Astrocyte (in vitro differentiated cells and primary cell): ENCODE measurements at places on chromosomes 16 and 17.
A peak's percentile ranks its signal among the peaks of the same experiment; 100 is the strongest.

GRCh38 chr17:79484600-79485418, 126.0 kb downstream of the RBFOX3 start:
- DNase-seq, result no peak

DNA sequence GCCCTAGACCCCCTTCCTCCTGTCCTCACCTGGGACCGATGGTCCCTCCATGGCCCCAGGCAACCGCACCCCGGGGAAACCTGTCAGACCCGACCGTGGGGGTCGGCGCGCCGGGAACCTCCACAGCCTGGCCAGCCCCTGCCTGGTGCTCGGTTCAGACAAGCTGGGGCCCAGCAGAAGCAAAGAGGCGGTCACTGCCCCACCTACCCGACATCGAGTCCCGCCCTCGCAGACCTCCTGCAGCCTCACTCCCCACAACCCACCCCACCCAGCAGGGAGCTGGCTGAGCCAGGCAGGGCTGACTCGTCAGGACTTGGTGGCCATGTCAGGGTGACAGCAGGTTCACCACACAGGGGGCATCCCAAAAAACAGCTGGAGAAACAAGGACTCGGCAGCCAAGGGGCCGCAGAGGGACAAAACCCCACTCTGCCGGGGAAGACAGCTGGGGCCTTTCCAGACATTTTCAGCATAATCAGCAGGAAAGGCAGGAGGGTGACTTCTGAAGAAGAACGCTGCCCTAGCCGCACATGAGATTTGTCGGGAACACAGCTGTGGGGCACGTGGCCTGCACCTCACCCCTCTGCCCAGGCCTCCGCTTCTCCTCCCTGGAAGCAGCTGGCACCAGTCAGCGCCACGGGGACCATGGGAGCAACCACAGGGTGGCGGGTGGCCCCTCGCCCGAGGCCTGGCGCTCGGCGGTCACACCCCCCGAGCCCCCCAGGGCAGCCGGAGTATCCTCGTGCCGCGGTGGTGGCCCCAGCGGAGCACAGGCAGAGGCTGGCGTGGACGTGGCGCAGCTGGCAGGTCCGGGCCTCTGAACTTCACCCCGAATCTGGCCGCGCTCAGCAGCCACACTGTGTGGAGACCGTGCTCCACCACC, 22.9 kb downstream of the GNPTG start:
- DNase-seq, result no peak

DNA sequence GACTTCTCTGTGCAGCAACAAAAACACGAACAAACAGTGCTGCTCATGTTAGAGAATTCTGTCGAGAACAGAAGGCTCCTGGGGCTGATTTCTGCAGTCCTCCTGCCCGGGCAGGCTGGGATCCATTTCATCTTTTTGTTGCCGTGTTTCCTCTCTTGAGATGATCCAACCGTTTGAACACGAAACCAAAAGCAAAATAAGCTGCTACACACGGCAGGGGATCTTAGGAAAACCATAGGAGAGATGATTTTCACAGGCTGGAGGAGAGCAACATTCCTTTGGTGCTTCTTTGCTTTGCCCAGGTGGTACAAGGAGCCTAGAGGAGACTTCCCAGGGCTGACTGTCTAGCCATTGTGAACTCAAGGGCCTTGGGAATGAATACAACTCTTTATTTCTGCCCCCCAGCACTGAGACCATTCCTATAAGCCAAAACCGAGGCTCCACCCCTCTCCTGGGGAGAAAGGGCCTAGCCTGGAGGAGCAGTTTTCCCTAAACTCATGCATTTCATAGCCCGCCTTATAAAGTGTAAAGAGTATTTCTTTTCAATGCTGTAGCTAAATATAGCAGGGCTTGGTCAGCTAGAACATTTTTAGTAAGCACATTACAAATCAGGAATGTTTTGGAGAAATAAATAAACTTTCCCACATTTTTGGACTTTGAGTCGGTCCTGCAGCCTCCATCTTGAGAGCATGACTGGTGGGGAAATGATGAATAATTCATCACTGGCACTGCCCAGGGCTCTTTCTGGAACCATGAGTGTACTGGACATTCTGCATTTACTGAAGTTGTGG, 7.7 kb downstream of the FOXL1 start:
- peak; percentile 90 for DNase-seq

DNA sequence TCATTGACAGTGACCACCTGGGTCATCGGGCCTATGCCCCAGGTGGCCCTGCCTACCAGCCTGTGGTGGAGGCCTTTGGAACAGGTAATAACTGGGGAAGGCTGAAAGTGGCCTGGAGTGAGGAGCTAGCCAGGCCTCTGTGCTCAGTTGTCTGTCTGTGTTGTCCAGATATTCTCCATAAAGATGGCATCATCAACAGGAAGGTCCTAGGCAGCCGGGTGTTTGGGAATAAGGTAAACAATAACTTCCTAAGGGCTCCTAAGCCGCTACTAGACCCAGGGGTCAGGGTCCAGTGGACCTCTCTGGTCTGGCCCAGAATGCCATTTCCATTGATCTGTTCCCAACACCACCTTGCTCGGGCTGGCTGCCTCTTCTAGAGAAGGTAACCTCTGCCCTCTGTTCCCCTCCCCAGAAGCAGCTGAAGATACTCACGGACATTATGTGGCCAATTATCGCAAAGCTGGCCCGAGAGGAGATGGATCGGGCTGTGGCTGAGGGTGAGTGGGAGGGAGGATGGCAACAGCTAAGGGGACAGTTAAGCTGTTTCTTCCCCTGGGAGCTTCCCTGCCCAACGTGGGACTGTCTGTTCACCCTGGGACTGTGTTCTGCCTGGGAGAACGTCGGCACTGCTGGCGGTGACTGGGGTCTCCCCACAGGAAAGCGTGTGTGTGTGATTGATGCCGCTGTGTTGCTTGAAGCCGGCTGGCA, 1.9 kb upstream of the MLX start:
- DNase-seq, result no peak

- DNase-seq, result no peak
These were observed 101.3 kb upstream of the C17orf78 start for GRCh38 chr17:37274461-37274860.

DNA sequence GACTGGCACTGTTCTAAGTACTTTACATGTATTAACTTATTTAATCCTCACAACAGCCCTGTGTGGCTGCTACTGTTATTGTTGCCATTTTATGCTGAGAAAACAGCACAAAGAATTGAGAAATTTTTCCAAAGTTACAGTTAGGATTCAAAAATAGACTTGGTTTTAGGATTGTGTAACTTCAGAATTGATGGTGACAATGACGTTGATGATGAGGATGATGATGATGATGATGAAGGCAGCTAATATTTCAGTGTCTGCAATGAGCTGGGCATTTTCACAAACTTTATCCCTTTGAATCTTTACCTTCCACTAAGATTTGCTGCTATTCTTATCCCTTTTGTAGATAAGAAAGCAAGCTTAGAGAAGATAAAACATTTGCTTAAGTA, 22.1 kb downstream of the PRKCB start:
- no peak for DNase-seq

DNA sequence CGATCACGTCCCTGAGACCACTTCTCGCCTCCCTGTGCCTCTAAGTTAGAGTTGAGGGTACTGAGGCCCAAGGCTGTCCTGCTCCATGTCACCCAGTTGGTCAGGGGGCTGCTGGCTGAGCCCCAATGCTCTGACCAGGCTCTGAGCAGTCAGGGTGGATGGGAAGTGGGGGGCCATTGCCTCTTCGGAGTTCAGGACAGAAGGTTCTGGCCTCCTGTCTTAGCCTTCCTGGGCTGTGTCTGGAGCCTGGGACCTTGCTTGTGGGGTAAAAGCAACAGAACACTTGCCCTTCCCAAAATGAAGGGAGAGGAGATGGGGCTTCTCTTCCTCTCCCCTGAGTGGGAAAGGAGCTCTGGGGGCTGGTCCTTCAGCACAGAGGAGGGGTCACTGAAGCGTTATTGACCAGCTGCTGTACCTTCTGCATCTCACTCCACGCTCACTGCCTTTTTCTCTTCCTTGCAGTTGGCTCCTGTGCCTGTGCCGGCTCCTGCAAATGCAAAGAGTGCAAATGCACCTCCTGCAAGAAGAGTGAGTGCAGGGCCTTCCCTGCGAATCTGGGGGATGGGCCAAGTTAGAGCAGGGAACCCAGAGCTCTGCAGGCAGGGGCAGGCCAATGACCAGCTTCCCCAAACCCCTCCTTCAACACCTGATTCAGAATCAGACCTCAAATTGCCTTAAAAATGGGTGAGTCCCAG, 580 bp downstream of the MT1X start:
- no peak for DNase-seq

- DNase-seq, result no peak
These were observed 2.1 kb upstream of the CTRL start for GRCh38 chr16:67933805-67934204.

GRCh38 chr17:81514739-81515529, 2.3 kb upstream of the ACTG1 start:
- DNase-seq, result peak; percentile 68

DNA sequence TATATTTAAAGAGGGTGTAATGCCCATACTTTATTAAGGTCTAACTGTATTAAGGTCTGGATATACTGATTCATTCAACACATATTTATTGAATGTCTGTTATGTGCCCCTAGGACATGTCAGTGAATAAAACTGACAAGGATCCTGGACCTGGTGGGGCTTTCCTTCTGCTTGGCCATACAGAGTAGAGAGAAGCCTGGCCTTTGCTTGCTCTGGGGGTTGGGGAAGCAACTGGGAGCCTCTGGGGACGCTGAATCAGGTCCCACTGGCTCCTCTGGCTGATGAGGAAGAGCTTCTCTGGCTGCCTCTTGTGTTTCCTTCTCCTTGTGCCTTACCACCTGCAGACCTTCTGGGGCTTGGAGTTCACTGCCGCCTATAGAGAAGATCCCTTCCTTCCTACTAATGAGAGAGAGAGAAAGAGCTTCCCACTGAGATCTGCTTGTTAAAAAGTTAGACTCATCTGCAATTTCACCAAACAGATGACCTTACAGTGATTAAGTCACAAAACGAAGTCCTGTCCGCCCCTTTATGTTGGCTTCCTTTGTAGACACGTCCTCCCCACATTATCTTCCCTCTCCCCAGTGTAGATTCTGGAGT, 49.7 kb downstream of the MSI2 start:
- DNase-seq, result no peak

- no peak for DNase-seq
These were observed 3.0 kb upstream of the CCL1 start for GRCh38 chr17:34366010-34366409.

DNA sequence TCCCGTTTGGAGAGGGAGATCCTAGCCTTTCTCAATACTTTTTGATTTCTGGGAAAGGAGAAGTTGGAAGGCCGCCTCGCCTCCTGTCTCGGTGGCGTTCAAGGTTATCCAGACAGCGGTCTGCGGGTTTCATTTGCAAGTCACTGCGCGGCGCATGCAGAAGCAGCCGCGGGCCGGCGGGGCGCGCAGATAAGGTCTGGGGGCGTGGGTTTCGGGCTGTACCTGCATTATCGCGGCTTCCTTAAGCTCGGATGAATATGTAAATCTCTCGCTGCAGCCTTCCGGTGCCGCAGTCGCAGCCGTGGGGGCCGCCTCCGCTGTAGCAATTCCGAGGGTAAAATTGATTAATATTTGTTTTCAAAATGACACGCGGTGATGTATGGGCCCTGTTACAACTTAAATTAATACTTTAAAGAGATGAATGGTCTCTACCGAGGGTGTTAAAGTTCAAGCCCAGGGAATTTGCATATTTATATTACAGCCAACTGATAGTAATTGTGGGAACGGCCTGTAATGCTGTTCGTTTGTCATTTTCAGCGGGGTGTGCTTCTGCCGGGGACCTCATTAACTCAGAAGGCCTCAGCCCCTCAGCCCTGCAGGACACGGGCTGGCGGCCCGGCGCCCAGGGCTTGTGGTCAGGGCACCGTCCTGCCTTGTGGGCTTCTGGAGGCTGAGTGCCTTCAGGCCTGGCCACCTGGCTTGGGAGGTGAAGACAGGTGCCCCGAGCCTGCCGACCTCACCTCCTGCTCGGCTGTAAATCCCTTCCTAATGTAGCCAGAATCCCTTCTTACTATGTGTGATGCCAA, 99.4 kb downstream of the CYLD start:
- DNase-seq, result peak; percentile 46

- no peak for DNase-seq
These were observed 75.7 kb downstream of the TANC2 start for GRCh38 chr17:63041722-63042121.

- DNase-seq, result no peak
These were observed 15.2 kb downstream of the PRKCA start for GRCh38 chr17:66317629-66318028.

- DNase-seq, result no peak
These were observed 57.1 kb downstream of the GTF3C1 start for GRCh38 chr16:27492588-27492979.

DNA sequence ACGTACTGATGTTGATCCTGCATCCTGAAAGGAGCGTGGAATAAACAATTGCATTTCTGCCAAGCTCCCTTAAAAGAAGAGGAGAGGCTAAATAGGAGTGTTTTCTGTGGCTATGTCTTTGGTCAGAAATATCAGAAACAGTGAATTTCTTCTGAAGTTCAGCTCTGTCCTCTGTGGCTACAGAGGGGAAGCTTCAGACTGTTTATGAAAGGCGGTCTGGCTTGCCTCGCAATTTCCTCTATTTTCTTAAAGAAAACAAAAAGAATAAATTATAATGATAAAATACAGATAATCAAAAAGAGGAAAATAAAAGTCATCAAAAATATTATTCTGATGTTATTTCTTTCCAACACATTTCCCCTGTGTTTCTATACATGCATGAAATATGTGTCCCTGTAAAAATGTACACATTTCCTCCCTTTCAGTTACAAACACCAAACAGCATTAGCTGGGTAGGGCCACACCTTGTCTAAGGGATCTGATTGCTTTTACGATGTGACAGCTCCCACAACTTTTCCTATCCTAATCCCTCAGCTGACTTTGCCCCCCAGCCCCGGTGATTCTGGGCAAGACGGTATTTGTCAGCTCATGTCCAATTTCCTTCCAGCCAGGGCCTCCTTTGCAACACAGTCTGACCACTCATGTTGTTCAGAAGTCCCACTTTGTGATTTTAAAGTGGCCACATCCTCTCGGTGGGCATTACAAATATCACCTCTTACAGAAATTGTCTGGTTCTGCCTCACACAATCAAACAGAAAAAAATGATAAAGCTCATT, 439.0 kb downstream of the HS3ST3B1 start:
- DNase-seq, result no peak

- no peak for DNase-seq
These were observed 25.9 kb upstream of the SPNS3 start for GRCh38 chr17:4407851-4408250.

DNA sequence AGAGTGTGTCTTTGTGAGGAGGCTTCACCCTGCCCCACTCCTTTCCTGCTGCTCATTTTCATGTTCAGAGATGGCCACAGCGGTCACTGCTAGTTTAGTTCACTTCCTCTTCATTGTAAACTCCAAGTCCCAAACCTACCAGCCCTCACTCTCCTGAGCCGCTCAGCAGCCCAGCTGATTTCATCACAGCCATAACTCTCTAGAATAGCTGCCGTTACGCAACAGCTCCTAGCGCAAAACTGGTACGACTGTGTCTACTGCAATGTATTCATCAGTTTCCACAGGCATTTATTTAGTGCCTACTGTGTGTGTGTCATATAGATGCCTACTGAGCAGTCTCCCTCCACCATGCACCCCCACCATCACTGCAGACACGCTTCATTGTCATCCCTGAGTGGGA, 233.5 kb upstream of the RPL38 start:
- DNase-seq, result no peak
